ENCODE measurements at places on chromosomes 1 and 21.

DNA sequence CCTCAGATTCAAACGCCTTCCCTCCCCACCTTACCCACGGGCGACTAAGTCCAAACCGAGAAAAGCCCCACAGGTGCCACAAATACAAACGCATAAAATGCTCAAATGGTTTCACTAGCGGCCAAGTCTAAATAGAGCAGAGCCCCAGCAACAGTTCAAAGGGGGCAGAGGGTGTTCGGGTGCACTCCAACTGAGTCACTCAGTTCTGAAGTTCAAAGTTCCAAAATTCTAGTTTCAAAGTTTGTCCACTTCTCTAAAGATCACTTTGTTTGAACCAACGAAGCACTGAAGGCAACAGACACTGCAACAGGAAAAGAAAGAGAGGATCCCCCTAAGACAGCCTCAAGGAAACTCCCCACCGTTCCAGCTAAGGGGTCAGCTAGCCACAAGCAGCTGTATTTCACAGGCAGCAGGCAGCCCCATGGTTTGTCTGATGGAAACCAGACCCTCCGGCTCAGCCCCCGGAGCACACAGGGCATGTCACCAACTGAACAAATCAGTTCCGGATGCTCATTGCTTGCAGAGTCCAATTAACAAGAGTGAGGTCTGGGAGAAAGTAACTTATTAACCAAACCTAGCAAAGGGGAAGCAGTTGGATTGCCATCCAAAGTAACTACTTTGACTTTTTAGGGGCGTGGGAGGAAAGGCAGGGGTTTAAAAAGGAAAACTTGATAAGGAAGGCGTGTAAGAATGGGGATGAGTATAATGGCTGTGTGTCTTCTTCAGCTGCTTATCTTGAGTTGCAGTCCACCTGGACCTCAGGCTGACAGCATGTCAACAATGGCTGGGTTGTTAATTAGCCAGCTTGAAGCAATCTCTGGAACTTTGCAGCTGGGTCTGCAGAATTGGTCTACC, 1423.9 kb upstream of the PRMT6 start:
- DNase-seq, result no peak

GRCh38 chr1:115924770-115925169, 51.5 kb upstream of the SLC22A15 start:
- DNase-seq, result peak; percentile 67

- no peak for DNase-seq
Measured at GRCh38 chr1:68119445-68119844, 69.0 kb upstream of the DIRAS3 start.

DNA sequence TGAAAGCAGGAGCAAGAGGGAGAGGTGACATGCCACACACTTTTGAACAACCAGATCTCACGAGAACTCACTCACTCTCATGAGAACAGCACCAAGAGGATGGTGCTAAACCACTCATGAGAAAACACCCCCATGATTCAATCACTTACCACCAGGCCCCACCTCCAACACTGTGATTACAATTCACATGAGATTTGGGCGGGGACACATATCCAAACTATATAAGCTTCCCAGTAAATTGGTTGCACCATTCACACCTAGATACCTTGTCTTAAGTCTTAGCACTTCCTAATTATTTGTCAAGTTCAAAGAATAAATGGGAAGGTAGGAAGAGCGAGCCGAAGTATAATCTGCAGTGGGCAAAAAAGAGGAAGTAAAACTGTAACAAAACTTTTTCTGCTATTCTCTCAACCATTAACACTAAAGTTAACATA, 34.3 kb downstream of the AMY1C start:
- DNase-seq, result no peak

DNA sequence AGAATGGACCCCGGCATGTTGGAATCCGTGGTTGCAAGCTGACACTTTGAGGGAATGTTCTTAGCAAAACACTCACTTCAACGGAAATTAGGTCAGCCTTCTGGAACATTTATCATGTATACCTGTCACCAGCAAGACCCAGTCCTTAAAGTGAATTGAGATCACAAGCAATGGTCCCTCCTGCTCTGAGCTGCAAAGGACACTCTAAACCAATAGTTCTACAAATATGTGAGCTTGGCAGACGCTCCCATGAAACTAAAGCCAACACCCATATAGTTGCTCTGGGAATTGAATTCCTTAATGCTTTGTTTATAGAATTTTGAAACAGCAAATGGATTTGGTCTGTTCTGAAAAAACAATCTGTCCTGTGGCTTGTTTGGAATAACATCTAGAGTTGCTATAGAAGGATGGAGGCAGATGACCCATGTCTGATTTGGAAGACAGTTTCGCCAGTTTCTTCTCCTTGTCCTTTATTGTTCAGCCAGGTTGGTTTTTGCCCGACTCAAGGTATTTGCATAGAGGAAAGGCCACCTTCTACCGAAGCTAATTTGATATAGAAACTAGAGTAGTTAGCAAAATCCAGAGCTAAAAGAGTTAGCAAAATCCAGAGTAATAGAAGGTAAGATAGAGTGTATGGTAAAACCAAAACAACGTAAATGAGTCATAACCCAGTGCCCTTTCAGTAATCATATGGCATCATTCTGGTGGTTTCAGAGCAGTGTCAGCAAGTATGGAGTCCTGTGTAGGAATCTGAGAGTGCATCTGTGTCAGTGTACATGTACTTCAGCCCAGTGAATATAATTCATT, 236.2 kb downstream of the NFIA start:
- DNase-seq, result no peak

- DNase-seq, result no peak
Measured at GRCh38 chr1:110370827-110371226, 20.0 kb downstream of the SLC16A4 start.

DNA sequence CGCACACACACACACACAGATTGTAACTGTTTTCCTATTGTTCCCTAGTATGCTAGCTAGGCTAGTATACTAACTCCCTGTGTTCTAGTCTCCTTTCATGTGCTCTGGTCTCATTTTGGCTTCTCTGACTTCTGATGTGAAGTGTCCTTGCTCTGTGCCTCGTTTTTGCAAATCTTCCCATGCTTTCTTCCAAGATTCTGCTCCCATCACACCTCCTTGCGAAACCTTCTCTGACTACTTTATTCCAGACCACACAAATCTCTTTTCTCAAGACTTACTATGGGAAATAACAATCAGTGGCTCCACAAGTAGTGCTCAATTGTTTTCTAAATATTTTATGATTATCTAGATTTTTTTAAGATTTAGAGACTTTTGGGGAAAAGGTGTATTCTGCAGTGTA, 10.3 kb downstream of the PRRX1 start:
- DNase-seq, result no peak

DNA sequence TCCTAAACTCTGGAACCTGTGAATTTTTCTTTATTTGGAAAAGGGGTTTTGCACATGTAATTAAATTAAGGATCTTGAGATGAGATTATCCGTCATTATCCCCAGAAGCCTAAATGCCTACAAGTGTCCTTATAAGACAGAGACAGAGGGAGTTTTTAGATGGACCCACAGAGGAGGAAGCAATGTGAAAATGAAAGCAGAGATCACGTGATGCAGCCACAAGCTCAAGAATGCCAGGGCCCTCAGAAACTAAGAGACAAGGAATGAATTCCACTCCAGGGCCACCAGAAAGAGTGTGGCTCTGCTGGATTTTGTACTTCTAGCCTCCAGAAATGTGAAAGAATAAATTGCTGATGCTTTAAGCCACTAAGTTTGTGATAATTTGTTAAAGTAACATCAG, 183.6 kb upstream of the UBE2U start:
- no peak for DNase-seq

All from iPS DF 19.7 (cell line).